ENCODE measurements at places on chromosomes 11 and 22.
A peak's percentile ranks its signal among the peaks of the same experiment; 100 is the strongest.

GRCh38 chr22:20159076-20159475 lies 8.2 kb upstream of the CCDC188 start:
- DNase-seq = peak; percentile 34

- DNase-seq = peak; percentile 81
Observed at GRCh38 chr11:783581-784015, 6.3 kb downstream of the CEND1 start.

GRCh38 chr11:115627071-115627470 lies 122.9 kb upstream of the CADM1 start:
- no peak for DNase-seq

DNA sequence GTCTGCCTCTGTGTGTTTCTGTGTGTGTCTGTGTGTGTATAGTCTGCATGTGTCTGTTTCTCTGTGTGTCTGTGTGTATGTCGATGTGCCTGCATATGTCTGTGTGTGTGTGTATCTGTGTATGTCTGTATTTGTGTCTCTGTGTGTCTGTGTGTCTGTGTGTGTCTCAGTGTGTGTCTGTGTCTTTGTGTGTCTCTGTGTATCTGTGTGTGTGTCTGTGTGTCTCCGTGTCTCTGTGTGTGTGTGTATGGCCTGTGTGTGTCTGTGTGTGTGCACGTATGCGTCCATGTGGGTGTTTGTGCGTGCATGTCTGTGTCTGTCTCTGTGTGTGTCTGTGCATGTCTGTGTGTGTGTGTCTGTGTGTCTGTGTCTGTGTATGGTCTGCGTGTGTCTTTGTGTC lies 439 bp downstream of the SNX32 start:
- no peak for DNase-seq

DNA sequence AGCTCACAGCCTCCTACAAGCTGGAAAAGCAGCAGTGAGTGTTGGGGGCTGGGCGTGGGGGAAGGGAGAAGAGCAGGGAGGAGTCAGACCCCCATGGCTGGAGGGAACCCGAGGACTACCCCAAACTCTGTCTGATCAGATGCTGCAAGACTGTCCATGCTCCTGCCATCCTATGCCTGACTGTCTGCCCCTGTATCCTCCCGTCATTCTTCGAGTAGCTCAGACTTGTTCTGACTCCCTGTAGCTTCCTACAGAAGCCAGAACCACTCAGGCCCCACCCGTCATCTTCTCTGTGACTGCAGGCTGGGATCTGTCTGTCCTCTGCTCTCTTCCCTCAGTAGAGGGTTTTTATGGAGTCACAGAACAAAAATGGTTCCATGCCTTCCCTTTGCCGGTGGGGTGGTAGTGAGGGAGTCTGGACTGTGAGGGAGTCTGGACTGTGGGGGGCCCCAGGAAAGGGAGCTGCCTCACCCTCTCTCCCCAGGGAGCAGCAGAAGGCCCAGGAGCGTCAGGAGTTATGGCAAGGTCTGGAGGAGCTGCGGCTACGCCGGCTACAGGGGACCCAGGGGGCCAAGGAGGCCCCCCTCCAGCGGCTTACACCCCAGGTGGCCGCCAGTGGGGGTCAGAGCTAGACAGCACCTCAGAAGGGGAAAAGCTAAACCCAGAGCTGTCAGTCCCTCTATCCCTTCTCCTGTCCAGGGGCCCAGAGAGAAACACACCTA lies 2.3 kb downstream of the GPHA2 start:
- DNase-seq = no peak

DNA sequence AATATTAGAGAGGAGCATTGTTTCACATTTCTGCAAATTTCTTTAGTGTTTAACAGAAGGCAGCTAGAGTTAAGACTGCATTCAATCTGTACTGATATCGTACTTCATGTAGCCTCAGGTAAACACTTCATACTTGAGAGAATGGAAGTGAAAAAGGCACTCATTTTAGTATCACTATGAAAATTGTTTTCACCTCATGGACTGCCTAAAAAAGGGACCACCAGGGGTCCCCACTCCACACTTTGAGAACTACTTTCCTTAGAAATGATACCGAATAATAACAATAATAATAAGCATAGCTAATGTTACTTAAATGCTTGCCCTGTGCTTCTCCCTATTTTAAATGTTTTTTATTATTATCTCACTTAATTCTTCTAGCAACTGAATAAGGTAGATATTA lies 95.1 kb downstream of the BLID start:
- DNase-seq = no peak

DNA sequence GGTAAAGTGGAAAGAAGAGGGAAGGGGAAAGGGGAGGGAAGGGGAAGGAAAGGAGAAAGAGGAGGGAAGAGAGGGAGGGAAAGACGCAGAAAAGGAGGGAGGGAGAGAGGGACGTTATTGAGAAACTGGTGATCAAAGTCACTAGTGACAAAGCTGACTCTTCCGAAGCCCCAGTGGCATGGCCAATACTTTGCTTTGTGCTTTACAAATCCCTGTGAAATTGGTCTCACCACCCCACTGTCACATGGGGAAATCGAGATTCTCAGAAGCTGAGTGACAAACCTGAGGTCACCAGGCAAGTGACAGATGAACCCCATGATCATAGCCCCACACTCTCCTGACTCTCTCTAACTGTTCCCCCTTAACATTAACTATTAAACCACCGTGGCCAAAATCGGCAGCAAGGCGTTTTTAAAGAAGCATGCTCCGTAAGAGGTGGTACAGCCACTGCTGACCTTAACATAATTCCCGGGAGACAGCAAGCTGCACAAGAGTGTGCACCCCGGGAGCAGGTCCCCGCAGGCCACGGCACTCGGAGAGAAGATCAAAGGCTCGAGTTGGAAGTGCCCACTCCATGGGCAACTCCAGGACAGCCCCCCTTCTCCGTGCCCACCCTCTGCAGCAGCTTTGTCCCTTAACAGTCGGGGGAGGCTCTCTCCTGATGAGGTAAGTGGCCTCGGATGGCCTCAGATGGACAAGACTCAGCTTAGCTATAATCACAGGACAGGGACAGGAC lies 34.8 kb downstream of the CELSR1 start:
- no peak for DNase-seq

DNA sequence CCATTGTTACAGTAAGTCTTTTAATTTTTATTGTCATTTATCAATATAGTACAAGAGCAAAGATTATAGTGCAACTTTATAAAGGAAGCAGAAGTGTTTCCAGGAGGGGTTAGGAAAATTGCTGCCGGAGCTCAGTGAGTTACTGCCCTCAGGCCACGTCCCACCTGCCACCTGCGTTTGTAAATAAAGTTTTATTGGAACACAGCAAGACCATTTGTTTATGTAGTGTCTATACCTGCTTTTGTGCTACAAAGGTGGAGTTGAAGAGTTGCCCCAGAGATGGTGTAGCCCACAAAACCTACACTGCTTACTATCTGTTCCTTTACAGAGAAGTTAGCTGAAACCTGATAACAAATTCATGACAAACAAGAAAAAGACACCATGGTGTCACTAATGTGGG lies 437.8 kb upstream of the B3GAT1 start:
- no peak for DNase-seq

GRCh38 chr11:44729713-44730112 lies 3.0 kb downstream of the TSPAN18 start:
- DNase-seq = no peak

GRCh38 chr11:72812604-72812966 lies 1.6 kb upstream of the ATG16L2 start:
- DNase-seq = no peak

GRCh38 chr11:2290351-2290841 lies 11.3 kb downstream of the C11orf21 start:
- no peak for DNase-seq

- DNase-seq = no peak
Observed at GRCh38 chr11:22734628-22735345, 68.4 kb downstream of the GAS2 start.

- DNase-seq = no peak
Observed at GRCh38 chr11:32438866-32439489, 3.6 kb upstream of the WT1 start.

DNA sequence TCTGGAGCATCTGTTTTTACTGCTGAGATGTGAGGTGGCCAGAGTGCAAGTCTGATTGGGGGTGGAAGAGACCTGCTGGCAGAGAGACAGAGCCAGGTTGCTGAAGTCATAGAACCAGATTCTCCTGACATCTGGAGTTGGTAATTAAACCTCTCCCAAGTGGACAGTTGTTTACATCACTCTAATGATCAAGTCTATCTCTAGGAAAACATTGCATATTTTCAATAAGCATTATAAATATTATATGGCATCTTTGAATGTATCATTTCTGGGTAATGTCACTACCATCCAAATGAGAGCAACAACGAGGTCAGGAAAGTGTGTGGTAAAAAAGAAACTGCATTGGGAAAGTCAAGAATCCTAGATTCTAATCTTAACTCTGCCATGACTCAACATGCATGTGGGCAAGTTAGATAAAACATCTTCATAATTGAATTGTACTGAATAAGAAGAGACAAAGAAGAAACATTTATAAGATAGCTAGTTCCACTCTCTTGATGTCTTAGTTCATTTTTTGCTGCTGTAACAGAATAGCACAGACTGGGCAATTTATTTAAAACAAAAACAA lies 351.2 kb upstream of the API5 start:
- DNase-seq = peak; percentile 34

GRCh38 chr11:77512092-77512491 lies 38.2 kb upstream of the PAK1 start:
- no peak for DNase-seq

- DNase-seq = no peak
Observed at GRCh38 chr11:117790279-117790678, 6.7 kb downstream of the DSCAML1 start.

GRCh38 chr11:104467404-104467803 lies 303.5 kb upstream of the PDGFD start:
- no peak for DNase-seq

- DNase-seq = no peak
Observed at GRCh38 chr11:69903211-69903610, 84.0 kb upstream of the FGF3 start.

GRCh38 chr22:47997052-47997590 lies 1234.7 kb downstream of the TBC1D22A start:
- DNase-seq = no peak

- no peak for DNase-seq
Observed at GRCh38 chr22:40511604-40512003, 124.9 kb downstream of the MRTFA start.

GRCh38 chr22:36549033-36549432 lies 20.1 kb upstream of the EIF3D start:
- DNase-seq = no peak

- no peak for DNase-seq
Observed at GRCh38 chr11:76642341-76642740, 28.2 kb downstream of the LRRC32 start.

DNA sequence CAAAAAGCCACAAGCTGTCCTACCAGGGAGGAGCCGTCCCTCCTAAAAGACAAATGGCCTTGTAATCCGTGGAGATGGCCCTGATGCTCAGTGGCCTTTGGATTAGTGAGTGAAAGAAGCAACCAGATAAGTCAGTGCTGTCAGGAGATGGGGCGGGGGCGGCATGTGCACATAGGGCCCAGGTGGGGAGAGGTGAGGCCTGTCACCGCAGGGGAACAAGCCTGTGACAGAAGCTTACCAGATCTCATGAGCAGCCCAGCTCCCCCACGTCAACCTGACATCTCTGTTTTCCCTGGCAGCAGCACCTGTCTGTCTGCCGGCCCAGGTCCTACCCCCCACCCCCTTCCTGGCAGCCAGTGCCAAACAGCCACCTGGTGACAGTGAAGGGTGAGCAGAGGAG lies 162.6 kb downstream of the BUD13 start:
- DNase-seq = no peak

GRCh38 chr11:33895752-33896137 lies 3.9 kb upstream of the LMO2 start:
- peak; percentile 95 for DNase-seq

DNA sequence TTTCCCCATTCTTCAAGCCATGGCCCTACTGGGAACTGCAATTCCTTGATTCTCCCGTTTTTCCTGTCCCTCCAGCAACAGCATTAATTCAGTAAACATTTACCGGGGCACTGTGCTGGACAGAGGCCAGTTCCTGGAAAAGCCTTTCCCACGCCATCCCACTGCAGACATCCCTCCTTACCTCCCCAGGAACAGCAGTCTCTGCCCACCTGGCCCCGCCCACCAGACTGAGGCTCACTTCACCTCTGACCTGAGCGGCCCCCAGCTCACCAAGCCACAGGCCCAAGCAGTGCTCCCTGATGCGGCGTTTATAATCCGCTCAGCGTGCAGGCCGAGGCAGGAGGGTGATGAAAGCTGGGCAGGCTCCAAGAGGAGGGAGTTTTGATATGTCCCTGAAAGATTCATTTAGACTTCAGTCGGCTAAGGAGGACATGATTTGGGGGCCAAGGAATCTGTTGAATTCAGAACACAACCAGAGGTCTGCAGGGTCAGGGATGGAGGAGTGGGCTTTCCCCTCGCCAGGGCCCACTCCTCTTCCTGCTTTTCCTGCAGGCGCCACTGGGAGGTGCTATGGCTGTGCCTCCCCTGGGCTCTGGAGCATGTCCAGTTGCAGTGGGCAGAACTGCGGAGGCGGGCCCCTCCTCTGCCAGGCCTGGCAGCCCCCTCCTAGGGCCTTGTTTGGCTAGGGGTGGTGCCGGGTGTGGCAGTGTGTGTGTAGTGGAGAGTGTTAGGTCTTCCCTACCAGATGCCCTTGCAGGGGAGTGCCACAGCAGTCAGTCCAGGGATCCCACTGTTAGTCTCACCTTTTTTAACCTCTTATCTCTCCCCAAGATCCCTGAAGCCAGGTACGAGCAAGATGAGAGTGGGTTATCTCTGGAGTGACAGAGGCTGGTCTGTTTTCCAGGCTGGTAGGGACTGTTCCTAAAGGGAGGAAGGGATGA lies 1.4 kb upstream of the TAGLN start:
- no peak for DNase-seq

DNA sequence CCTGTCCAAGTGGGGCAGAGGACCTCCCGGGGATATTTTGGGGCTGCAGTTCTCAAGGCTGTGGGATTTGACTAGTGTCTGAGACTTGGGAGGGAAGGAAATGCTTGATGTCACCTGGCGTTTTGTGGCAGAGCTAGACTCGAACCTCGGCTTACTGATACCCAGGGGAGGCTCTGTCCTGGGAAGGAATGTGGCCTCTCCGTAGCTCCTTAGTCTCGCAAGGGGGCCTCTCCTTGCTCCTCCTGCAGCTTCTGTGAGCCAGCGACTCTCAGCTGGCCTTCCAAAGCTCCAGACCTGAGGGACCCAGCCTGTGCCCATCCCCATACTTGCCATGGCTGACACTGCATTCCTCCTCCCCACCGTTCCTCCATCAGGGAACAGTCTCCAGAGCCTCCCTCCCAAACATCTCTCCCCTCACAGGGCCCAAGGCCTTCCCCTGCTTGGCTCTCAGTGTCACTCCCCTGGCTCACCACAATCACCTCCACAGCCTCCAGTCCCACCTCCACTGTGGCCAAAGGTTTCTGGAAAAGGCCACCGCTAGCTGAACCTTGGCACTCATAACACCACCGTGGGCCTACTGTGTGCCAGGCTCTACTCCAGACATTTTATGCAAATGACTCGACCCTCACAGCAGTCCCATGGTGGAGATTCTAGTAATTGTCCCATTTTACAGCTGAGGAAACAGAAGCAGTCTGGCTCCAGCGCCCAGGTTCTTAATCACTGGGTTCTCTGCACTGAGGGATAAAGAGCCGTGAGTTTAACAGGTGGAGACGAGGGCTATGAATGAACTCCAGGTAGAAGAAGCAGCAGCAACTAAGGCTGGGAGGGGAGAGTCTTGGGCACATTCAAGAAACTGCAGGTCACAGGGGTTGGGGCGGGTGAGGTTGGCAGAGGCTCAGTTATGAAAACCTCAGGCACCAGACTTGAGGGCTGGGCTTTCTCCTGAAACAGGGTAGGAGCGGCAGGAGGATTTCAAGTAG lies 12.1 kb downstream of the P2RY2 start:
- DNase-seq = no peak

Measured in NCI-H524 treated with DMSO at 0.1 percent for 48 hours (cell line).